Muscle of leg (tissue), 16 donors: ENCODE measurements at places on chromosomes 16 and 17. TPM values are rescaled to one million over a fixed set of nuclear protein-coding genes. Genes with fewer than 3 reads are reported as not detected.

DNA sequence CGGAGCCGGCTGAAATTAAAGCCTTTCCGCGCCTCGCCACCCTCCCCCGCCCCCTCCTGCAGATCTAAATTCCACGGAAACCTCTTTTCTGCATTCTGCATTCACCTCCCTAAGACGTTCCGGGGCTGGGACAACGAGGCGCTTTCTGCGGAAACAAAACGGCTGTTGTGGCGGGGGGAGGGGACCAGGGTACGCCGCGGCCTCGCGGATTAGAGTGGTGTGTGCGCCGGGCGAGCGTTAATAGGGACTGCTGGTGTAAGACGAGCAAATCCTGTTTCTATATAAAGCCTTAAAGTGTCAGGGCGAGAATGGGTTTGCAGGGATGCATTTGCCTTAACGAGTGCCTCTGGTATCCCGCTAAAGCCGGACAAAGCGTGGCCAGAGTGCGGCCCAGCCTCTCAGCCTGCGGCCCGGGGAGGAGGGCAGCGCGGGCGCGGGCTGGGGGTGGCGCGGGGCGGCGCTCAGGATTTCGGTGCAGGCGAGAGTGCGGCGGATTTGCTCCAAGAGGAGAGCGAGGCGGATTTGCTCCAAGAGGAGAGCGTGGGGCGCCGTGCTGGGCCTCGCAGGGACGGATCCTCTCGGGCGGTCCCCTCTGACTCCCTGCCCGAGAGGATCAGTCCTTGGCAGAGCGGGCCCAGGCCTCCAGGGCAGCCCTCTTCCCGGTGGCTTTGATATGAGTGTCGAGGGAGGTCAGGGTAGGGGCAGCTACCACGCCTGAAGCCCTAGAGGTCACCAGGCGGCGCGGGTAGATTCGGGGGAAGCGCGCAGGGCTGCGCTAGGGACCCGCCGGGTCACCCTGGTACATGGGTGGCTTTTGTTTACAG is 5.1 kb downstream of the BAHCC1 start:
- DNase-seq, result peak; percentile 70

DNA sequence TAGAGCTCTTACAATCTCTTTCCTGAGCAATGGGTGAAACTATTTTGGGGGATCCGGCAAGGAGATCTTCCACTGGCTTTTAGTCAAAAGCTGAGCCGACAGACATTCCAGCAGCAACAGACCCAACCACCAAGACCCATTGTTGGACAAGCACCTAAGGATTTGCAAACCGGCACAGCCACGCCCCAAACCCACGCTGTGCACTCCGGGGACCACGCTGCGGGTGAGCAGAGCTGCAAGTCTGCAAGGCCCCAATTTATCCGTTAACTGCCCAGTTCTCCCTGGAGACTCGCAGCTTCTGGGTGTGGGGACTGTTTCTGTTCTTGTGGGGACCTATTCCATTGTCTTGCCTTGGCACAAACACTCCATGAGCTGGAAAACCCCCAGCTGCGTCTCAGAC is 45.9 kb downstream of the C16orf95 start:
- DNase-seq, result no peak

DNA sequence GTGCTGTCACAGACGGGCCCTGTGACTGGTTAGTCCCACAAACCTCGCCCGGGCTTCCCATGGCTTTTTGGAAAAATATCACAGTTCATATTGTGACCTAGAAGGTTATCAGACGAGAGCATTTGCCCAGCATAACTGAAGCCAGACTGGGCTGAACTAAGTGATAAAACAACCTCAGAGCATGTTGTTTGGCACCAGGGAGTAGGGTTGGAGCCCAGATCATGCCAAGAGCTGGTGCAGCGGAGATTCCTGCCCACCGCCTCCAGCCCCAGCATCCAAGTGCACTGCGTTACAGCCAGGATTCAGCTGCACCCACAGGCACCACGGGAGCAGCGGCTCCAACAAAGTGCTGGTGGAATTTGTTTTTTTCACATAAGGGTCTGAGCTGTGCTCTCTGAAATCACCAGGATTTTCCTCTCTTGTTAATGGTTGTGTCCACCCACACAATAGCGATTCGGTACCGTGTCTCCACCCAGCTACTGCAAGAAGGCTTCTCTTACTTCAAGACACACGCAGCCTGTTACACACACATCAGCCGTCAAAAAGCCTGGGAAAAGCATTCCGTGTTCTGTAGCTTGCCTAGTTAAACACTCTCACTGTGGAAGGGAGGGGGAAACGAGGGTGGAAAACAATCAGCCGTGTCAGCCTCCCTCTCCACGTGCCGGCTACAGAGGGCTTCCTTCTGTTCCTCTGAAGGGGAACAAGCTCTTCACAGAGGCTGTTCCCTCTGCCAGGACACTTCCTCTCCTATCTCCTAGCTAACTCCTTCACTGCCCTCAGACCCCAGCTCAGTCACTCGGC is 273.8 kb downstream of the C16orf95 start:
- DNase-seq, result peak; percentile 75

DNA sequence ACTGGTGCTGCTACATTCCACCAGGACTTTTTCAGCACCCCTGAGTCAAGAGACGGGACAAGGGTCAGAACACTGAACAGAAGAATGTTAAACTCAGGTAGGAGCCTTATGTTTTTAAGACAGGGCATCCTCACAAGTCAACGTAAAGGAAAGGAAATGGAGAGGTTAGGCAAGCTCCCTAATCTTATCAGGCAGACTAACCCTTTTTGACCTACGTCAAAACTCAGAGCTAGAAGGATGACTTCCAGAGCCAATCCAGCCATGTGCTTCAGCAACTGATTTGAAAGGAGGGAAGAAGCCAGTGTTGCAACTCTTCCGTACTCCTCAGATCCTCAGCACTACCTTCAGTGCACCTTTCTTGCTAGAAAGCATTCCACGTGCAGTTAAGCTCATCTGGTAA is 46.8 kb downstream of the REXO5 start:
- no peak for DNase-seq

GRCh38 chr17:180381-181244 is 837 bp downstream of the DOC2B start:
- DNase-seq, result peak; percentile 48

- DNase-seq, result no peak
These were observed 26.9 kb downstream of the VPS35 start for GRCh38 chr16:46662123-46662522.

PMP22 gene
- total RNA-seq, result 125 TPM

MED9 gene
- 13.1 TPM for total RNA-seq
